ENCODE measurements at places on chromosomes 12 and 14. TPM values are rescaled to one million over a fixed set of nuclear protein-coding genes. Genes with fewer than 3 reads are reported as not detected.

GRCh38 chr12:76505050-76505449 lies 54.5 kb downstream of the OSBPL8 start:
- no peak for DNase-seq

DNA sequence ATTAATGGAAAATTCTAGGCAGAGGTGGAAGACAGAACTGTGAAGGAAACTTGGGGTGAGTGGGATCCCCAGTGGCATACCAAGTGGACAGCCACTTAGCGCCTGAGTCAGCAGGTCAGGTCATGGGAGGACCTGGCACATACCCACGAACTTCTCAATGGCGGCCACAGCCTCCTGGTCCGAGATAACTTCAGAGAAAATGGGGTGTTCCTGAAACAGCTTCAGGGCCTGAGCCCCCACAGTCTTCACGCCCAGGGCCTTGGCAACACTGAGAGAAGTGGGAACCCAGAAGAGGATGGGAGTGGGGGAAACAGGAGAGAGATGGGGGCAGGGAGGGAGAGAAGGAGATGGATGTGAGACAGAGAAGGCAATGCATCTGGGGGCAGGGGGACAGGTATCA lies 9.9 kb downstream of the SDS start:
- DNase-seq, result no peak

GRCh38 chr14:98908050-98908449 lies 363.9 kb downstream of the BCL11B start:
- no peak for DNase-seq

DNA sequence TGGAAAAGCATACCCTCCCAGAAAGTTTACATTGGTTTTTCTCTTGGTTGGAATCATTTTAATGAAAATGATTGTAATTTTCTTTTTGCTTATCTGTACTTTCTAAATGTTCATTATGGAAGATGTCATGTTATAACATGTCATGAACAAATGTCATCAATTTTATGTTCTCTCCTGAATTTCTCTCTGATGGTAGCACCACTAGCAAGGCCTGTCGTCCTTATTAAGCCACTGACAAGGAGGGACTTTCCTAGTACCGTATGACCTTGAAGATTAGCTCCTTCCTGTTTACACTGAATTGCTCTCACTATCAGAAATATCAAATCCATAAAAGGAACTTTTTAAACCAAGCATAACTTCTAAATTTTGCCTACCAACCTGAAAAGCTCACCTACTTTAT lies 99.0 kb downstream of the ESR2 start:
- no peak for DNase-seq

DNA sequence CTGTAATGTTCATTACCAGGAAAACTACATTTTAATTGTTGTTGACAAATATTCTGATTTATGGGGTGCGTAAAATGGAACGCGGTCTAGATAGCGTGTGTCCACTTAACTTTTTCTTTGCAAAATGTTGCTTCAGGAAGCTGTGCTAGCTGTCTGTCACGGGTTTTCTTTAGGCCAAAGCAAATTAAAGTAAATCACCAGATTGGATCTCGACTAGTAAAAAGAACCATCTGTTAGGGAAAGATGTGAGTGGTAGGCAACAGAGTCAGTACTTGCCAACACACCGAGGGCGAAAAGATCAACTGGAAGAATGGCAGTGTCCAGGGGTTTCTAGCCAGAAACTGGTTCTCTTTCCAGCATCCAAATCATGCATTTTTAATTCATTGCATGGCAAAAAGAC lies 404.9 kb upstream of the TMPO start:
- no peak for DNase-seq

DNA sequence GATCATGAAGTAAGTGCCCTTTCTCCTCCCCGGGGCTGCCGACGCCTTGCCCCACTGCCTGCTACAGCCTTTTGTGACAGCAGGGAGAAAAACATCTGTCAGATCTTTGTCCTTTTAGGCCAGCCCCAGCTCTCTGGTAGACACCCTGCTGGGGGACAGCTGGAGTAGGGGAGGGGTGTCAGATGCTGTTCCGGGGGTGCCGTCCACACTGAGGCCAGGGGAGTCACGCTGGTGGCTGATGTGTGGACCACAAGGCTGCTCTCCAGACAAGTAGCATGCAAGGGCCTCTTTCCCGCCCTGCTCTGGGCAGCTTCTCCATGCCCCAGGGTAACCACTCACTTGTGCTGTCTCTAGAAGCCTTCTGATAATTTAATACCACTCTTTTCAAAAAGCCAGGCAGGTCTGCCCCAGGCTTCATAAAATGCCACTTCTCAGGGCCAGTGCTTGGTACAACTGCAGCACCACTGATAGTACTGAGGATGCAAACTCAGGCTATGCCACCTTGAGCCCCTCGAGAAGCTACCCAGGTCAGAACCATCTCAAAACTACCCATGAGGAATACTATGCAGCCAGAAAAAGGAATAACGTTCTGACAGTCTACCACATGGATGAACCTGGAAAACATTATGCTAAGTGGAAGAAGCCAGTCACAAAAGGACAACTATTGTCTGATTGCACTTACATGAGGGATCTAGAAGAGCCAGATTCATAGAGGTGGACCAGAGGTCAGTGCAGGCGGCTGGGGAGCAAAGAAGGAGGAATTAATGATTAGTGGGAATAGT lies 66.0 kb upstream of the RIN3 start:
- DNase-seq, result no peak

GRCh38 chr14:63988579-63988978 lies 135.8 kb downstream of the SYNE2 start:
- DNase-seq, result no peak

- DNase-seq, result no peak
These were observed 150.3 kb downstream of the LRRK2 start for GRCh38 chr12:40375076-40375475.

- DNase-seq, result no peak
These were observed 17.6 kb upstream of the FAM222A start for GRCh38 chr12:109695961-109696461.

- no peak for DNase-seq
These were observed 103.3 kb upstream of the PMCH start for GRCh38 chr12:102300824-102301461.

DNA sequence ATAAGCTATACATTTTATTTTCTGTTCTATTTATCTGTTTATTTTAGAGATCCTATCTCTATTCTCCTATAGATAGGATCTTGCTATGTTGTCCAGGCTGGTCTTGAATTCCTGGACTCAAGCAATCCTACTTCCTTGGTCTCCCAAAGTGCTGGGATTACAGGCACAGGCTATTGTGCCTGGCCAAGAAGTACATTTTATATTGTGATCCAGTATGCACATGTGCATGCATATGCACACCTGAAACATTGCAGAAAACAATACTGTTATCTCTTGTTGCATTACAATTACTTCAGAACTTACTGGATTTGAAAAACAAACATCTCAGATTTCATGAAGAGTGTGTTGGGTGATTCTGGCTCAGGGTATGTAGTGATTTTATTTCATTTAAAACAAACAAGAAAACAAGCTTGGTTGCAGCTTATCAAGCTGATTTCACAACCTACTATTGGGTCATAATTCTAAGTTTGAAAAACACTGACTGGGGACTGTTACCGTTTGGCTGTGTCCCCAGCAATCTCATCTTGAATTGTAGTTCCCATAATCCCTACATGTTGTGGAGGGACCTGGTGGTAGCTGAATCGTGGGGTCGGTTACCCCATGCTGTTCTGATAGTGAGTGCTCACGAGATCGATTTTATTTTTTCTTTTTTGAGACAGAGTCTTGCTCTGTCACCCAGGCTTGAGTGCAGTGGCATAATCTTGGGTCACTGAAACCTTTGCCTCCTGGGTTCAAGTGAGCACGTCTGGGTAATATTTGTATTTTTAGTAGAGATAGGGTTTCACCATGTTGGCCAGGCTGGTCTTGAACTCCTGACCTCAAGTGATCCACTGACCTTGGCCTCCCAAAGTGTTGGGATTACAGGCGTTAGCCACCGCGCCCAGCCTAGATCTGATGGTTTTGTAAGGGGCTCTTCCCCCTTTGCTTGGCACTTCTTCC lies 31.3 kb downstream of the ERC1 start:
- DNase-seq, result no peak

GRCh38 chr14:78164226-78164853 lies 5.8 kb upstream of the NRXN3 start:
- no peak for DNase-seq

DNA sequence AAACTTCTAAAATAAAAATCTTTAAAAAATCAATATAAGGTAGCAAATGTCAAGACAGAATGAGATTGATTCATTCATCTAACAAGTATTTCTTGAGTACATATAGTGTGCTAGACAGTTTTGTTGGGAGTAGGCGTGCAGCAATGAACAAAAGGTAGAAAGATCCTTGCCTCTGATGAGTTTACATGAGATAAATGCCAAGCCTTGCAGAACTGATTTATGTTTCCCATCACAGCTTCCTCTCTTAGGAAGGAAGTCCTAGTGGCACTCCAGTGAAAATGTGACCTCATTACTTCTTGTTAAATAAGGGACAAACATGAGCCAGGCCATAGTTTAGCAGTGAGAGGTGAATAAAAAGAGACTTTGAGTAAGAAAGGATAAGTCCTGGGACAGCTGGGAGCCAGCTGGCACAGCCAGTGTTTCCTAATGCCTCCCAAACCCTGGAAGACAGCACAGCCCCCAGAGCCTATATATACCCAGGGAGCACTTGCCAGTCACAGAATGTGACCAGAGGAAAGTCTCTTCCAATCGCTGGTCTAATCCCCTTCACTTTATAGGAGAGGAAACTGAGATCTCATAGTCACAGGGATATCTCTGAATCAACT lies 4.7 kb upstream of the COCH start:
- DNase-seq, result no peak

GRCh38 chr12:92769124-92769901 lies 66.5 kb downstream of the PLEKHG7 start:
- DNase-seq, result no peak

DNA sequence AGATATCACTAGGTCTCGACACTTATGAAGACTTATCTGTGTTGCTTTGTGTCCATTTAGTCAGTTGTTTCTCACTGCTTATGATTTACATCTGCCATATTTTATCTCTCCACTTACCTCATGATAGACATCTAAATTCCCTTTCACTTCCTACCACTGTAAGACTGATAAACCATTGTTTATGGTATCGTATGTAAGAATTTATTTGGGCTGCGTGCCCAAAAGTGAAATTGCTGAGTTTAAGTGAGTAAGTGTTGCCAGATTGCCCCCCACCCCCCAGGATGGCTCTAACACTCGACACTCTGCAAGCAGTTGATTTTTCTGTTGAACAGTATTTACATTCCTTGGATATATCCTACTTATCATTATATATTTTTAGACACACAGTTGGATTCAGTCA lies 69.9 kb upstream of the MON2 start:
- DNase-seq, result no peak

GRCh38 chr12:23361971-23362370 lies 587.5 kb downstream of the SOX5 start:
- DNase-seq, result no peak

DNA sequence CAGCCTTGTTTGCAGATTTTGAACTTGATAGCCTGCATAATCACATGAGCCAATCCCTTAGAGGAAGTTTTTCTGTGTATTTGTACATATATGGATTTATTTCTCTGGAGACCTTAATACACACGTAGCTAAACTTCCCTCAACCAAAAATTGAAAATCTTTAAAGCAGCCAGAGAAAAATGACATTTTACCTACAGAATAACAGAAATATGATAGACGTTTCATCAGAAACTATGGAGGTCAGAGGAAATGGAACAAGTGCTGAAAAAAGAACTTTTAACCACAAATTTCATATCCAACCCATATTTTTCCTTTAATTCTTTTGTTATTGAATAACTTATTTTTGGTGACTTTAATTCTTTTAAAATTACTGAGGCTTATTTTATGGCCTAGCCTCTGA lies 177.7 kb downstream of the CCDC91 start:
- no peak for DNase-seq

- DNase-seq, result no peak
These were observed 261.4 kb downstream of the DIO2 start for GRCh38 chr14:79949906-79950305.

GRCh38 chr14:102867826-102868580 lies 54.5 kb upstream of the AMN start:
- no peak for DNase-seq

DNA sequence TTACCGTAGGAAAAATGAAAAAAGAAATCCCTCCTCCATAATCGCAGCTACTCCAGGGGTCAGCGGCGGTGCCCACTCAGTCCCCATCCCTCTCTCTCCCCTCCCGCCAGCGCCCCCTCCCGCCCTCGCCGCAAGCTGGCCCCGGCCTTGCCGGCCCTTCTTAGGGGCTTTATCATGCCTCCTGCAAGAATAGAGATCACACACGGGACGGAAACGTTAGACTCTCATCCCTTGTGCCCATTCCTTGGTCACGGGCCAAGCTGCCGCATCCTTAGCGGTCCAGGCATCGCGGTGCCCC lies 692 bp upstream of the COX14 start:
- DNase-seq, result no peak

GRCh38 chr12:110281549-110282299 lies 677 bp downstream of the ATP2A2 start:
- DNase-seq, result peak; percentile 83

DNA sequence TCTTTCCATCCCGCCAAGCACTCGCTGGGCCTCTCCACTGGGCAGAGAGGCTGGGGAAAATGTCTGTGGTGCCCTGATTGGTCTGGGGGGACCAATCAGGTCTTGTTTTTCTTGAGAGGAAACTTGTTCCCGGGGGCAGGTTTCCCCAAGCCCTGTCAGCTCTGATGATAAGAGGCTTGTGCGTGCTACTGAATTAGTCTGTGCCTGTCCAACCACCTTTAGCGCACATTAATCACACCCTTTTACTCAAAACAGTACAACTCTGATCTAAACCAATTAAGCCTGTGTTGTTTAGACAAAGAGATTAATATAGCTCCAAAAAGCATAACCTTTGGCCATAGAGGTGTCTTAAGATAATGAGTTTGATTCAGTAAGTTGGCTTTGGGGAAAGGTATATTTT lies 580.4 kb downstream of the VRK1 start:
- no peak for DNase-seq

GRCh38 chr12:20212658-20213555 lies 155.4 kb upstream of the PDE3A start:
- peak; percentile 95 for DNase-seq

GRCh38 chr12:120651821-120652220 lies 11.4 kb downstream of the CABP1 start:
- DNase-seq, result no peak

DNA sequence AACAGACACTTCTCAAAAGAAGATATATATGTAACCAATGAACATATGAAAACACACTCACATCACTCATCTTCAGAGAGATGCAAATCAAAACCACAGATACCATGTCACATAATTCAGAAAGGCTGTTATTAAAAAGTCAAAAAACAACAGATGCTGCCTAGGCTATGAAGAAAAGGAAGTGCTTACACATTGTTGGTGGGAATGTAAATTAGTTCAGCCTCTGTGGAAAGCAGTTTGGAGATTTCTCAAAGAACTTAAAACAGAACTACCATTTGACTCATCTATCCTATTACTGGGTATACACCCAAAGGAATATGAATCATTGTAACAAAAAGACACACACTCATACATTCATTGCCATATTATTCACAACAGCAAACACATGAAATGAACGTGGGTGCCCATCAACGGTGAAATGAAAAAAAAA lies 35.1 kb downstream of the EIF2S3B start:
- no peak for DNase-seq

- no peak for DNase-seq
These were observed 57.5 kb upstream of the PTGR2 start for GRCh38 chr14:73794146-73794545.

GRCh38 chr14:100298551-100299237 lies 7.5 kb downstream of the SLC25A29 start:
- peak; percentile 65 for DNase-seq

FSCB gene
- not detected for total RNA-seq

ARID4A gene
- 18.1 TPM for total RNA-seq

LRCOL1 gene
- 0.49 TPM for total RNA-seq

CCDC196 gene
- not detected for total RNA-seq

GNG2 gene
- total RNA-seq, result 29.6 TPM

ENDOU gene
- total RNA-seq, result 0.36 TPM

NXPH4 gene
- total RNA-seq, result not detected

MSRB3 gene
- 159 TPM for total RNA-seq

TAS2R8 gene
- total RNA-seq, result not detected
